Foreskin keratinocyte (primary cell): ENCODE measurements at places on chromosomes 5 and 9.

- no peak for DNase-seq
These were observed 67.6 kb downstream of the GHR start for GRCh38 chr5:42490831-42491230.

GRCh38 chr5:136047858-136048257, 19.1 kb downstream of the TGFBI start:
- no peak for DNase-seq

GRCh38 chr9:107856633-107857032, 367.1 kb upstream of the KLF4 start:
- DNase-seq, result no peak

- no peak for DNase-seq
These were observed 73.5 kb downstream of the EGFLAM start for GRCh38 chr5:38331831-38332230.

DNA sequence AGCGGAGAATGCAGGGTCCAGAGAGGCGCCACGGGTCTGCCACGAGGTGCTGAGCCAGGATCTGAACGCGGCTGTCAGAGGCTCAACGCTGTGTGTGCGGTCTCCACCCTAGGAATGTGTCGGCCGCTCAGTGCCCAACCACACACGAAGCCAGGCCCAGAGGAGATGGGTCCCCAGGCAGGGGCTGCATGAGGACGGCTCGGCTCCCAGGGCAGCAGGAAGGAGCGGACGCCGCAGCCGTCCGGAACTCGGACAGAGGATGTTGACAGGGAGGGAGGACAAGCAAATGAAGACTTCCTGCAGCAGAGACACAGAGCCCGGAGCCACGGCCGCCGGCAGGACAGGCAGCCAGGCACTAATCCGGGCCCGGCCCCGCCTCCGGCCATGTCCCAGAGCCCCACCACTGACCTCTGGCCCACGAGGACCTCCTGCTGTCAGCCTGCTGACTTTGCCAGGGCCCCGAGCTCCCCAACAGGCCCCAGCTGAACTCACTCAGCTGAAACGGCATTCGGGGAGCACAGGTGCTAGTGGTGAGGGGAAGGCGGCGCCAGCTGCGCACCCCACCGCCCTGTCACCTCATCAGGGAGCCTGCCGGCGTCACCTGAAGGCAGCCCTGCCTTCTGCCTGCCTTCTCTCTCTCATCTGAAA, 12.7 kb downstream of the VAV2 start:
- DNase-seq, result no peak
